Testis (tissue), 5 donors: ENCODE measurements at places on chromosomes 1 and 21. TPM values are rescaled to one million over a fixed set of nuclear protein-coding genes. Genes with fewer than 3 reads are reported as not detected.

- H3K4me1 ChIP-seq, result no peaks in the 10 kb centered on the region
- DNase-seq, result peak; percentile 22
- no peaks in the 10 kb centered on the region for H3K36me3 ChIP-seq
- H3K27ac ChIP-seq, result peak overlapping the region; percentile 53
Observed at GRCh38 chr1:104073463-104073902, 323.8 kb downstream of the AMY1C start.

DNA sequence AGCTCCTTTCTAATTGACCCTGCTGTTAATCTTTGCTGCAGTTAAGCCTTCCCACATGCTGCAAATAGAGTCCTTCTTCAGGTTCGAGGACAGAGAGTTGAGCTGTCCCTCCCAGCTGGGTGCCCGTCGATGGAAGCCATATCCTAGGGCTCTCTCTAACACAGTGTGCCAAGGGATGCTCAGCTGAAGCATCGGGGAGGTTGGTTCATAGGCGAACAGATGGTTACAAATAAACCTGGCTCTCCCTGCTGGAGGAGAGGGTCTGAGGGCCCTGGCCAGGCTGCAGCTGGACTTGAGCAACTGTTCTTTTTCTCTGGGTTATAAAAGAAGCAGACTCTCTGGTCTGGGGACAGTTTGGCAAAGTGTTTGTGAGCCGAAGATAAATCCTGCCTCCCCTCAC, 120.3 kb upstream of the C8B start:
- no peak overlapping the region for H3K4me3 ChIP-seq
- no peak for DNase-seq
- no peaks in the 10 kb centered on the region for H3K27me3 ChIP-seq
- peaks cover 25% of the 10 kb centered on the region for H3K4me1 ChIP-seq
- H3K36me3 ChIP-seq, result no peaks in the 10 kb centered on the region

- no peak overlapping the region for H3K27ac ChIP-seq
- DNase-seq, result no peak
- no peaks in the 10 kb centered on the region for H3K4me1 ChIP-seq
- no peaks in the 10 kb centered on the region for H3K36me3 ChIP-seq
Observed at GRCh38 chr1:54750596-54750995, 13.7 kb downstream of the PARS2 start.

DNA sequence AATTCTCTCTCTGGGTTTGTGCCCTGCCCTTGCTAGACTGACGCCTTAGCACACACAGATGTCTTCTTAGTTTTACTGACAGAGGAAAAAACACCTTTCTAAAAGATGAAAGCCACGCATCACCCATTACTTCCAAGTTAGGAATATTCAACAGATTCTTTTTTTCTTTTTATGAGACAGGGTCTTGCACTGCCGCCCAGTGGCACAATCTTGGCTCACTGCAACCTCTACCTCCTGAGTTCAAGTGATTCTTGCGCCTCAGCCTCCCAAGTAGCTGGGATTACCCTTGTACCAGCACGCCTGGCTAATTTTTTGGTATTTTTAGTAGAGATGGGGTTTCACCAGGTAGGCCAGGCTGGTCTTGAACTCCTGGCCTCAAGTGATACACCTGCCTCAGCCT, 169.2 kb downstream of the APP start:
- H3K4me1 ChIP-seq, result peaks cover under 1% of the 10 kb centered on the region
- no peak overlapping the region for H3K27ac ChIP-seq
- DNase-seq, result no peak
- no peaks in the 10 kb centered on the region for H3K36me3 ChIP-seq
- H3K27me3 ChIP-seq, result no peaks in the 10 kb centered on the region

DNA sequence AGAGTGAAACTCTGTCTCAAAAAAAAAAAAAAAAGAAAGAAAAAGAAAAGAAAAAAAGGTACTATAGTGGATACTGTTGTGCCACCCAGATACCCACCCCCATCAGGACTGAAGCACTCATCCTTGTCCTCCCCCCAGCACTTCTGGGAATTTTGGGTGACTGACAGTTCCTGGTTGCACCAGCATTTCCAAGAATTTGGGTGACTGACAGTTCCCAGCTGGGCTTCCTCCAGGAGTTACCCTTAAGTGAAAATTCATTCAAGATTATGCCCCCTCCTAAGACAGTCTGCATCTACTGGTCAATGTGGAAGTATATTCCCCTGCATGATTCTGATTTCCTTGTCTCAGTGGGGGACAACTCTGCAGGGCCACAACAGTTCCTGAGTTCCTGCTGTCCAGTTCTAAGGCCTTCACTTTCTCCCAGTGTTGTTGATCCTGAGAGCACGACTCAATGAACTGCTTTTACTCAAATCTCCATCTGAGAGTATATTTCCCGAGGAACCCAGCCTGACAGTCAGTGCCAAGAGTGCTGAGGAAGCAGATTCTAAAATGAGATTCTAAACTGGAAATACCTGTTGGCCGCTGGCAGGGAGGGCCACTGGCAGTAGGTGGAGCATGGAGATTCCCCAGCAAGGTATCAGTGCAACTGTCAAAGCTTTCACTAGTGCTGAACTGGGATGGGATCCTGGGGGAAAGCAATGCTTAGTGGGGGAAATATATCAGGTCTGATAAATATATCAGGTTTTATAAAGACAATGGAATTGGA, 18.5 kb downstream of the RIIAD1 start:
- no peaks in the 10 kb centered on the region for H3K36me3 ChIP-seq
- no peak overlapping the region for H3K4me3 ChIP-seq
- no peak for DNase-seq
- no peaks in the 10 kb centered on the region for H3K27me3 ChIP-seq
- H3K27ac ChIP-seq, result no peak overlapping the region
- no peaks in the 10 kb centered on the region for H3K4me1 ChIP-seq

GRCh38 chr1:212213784-212214183, 71.4 kb upstream of the PPP2R5A start:
- H3K36me3 ChIP-seq, result no peaks in the 10 kb centered on the region
- H3K27ac ChIP-seq, result no peak overlapping the region
- no peak for DNase-seq
- no peak overlapping the region for H3K4me3 ChIP-seq
- no peaks in the 10 kb centered on the region for H3K4me1 ChIP-seq
- no peaks in the 10 kb centered on the region for H3K27me3 ChIP-seq

DNA sequence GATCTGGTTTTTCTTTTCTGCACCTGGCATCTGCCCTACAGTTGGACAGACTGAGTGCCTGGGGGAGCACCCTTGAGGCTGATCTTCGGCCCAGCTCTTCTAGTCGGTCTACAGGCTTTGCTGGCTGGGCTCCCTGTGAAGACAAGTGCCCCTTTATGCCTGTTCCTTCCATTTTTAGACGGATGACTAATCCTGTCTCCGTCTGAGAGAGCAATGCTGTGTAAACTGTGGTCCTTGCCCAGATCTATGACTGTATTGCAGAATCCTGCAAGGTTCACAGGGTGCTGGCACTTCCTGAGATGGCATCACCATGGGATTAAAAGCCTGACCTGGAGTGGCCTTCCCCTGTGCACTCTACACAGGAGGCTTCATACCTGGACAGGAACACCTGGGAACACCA, 47.6 kb upstream of the SAMD13 start:
- peaks cover 8% of the 10 kb centered on the region for H3K4me1 ChIP-seq
- no peak overlapping the region for H3K4me3 ChIP-seq
- no peaks in the 10 kb centered on the region for H3K27me3 ChIP-seq
- H3K36me3 ChIP-seq, result no peaks in the 10 kb centered on the region

GRCh38 chr1:191839891-191840290, 318.4 kb upstream of the RGS18 start:
- no peak for DNase-seq
- H3K4me1 ChIP-seq, result no peaks in the 10 kb centered on the region
- no peak overlapping the region for H3K4me3 ChIP-seq
- H3K36me3 ChIP-seq, result no peaks in the 10 kb centered on the region

- no peaks in the 10 kb centered on the region for H3K36me3 ChIP-seq
- H3K4me3 ChIP-seq, result no peak overlapping the region
- H3K27me3 ChIP-seq, result no peaks in the 10 kb centered on the region
- DNase-seq, result no peak
- H3K4me1 ChIP-seq, result peaks cover 33% of the 10 kb centered on the region
- H3K27ac ChIP-seq, result peak overlapping the region; percentile 48
Observed at GRCh38 chr1:171798765-171799164, 17.3 kb downstream of the METTL13 start.

CCDC27 gene
- polyA plus RNA-seq, result 28.4 TPM

ERICH3 gene
- 78.8 TPM for polyA plus RNA-seq

LRRC40 gene
- 10.1 TPM for polyA plus RNA-seq

LCE3C gene
- not detected for polyA plus RNA-seq
